ENCODE measurements at places on chromosomes 3 and 15.

DNA sequence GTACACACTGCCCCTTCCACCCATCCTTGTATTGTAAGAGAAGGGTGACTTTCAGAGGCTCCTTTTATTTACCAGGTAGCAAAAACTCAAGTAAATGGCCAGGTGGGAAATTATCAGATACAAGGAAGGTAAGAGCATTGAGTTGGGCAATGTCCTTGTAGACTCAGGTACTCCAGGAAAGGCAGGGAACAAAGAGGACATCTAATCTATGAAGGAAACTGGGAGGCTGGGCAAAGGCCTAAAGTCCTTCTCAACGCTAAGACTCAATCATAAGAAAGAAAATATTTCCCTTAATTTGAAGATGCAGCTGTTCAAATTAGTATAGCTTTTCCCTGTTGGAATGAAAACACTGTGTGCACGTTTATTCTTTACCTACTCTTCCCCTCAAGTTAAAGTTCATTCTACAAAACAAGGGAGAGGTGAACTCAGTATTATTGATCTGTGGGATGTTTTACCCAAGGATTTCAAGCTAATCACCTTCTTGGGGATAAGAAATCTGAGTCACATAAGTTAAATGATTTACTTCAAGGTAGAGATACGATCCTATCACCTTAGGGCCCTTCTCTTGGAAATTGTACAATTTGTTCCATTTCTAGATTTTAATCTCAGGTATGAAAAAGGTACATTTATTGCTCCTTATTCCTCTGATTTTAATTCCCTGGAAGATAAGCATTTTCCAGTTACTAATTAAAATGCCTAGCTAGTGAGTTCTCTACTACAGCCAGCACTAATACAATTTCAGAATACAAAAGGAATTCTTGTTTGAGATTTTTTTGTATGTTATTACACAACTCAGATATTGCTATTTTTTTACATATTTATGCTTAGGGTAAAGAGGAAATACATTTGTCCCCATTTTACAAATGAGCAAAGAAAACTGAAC is 80.6 kb downstream of the PLD1 start:
- DNase-seq: no peak

- no peak for DNase-seq
These were observed 726 bp upstream of the PROK2 start for GRCh38 chr3:71785532-71786216.

DNA sequence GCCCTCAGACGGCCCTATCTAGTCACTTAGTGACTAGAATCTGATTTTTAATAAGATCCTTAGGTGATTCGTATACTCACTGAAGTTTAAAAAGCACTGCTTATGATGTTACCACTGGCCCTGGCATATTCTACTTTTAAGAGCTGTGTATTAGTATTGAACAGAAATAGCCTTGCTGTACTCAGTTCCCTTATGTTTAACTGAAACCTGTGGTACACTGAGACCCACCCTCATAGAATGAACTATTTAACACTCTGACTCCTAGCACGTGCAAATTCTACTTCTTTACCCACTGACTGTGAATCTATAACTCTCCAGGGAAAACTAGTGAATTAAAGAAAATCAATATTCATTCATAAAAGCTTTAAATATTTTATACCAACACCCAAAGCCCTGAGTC is 108.9 kb downstream of the CCNL1 start:
- no peak for DNase-seq

- no peak for DNase-seq
These were observed 237.1 kb upstream of the CFAP20DC start for GRCh38 chr3:59286791-59287531.

DNA sequence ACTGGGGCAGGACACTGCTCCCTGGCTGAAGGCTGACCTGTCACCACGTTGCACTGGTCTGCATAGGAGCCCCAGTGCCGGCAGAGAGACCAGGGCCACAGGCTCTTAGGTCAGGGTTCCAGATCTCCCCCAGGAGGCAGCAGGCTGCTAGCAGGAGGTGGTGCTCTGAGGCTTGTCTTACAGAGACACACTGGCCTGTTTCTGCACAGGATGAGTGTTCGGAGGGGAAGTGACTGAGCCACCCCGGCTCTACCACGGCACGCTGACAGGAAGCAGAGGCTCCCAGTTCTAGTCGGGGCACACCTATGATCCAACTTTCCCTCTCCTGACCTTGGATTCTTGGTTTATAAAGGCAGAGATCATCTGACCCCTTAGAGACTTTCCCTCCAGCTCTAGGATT is 8.6 kb downstream of the FBXL22 start:
- DNase-seq: peak; percentile 39

DNA sequence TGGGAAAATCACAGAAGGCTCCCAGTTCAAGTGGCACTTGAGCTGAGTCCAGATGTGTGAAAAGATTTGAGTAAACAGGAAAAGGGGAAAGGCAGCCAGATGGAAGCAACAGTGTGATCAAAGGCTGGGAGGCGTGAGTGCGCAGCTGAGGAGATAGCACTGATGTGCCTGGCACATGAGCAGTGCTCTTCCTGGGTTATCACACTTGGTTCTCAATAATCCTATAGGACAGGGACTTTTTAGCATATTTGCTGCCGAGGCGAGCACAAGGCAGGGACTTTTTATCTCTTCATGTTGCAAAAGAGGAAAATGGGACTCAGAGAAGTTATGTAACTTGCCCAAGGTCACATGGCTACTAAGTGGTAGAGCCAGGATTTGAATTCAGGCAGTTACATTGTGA is 39.6 kb downstream of the CORO2B start:
- no peak for DNase-seq

GRCh38 chr3:194450341-194450740 is 36.5 kb downstream of the ATP13A3 start:
- no peak for DNase-seq

DNA sequence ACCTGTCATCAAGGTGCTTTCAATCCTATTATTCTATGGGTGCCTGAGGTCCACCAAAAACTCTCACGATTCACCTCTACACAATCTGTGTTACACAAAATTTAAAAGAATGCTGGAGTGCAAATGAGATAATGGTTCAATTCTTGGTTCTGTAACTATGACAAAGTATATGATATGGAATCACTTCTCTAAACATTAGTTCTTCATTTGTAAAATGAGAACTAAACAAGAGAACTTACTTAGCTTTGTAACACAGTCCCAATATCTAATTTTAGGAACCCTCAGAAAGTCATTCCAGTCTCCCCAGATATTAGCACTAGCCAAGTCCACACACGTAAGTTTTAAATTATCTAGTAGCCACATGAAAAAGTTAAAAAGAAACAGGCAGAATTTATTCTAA is 111.5 kb downstream of the TBL1XR1 start:
- no peak for DNase-seq

- no peak for DNase-seq
These were observed 38.1 kb downstream of the MFSD1 start for GRCh38 chr3:158839966-158840365.

GRCh38 chr15:64558460-64559179 is 98.2 kb downstream of the ZNF609 start:
- no peak for DNase-seq

DNA sequence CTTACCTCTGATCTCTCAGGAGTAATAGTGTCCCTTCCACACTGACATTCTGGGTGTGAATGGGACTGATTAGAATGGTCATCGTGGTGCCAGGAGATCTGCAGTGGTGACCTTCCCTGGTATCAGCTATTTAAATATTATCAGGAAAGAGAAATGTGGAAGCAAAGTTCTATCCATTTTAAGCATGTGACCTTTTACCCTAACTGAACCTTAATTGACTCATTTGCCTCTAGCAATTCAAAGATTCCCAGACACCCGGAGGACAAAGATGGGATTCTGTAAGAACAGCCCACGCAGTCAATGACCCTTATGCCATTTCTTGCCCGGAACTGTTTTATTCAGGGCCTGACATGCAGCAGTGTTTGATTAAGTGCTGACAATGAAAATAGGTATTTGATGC is 10.3 kb downstream of the LIPC start:
- no peak for DNase-seq

- no peak for DNase-seq
These were observed 63.9 kb downstream of the CHAC1 start for GRCh38 chr15:41017066-41017735.

GRCh38 chr3:193803288-193803687 is 210.3 kb downstream of the OPA1 start:
- DNase-seq: no peak

DNA sequence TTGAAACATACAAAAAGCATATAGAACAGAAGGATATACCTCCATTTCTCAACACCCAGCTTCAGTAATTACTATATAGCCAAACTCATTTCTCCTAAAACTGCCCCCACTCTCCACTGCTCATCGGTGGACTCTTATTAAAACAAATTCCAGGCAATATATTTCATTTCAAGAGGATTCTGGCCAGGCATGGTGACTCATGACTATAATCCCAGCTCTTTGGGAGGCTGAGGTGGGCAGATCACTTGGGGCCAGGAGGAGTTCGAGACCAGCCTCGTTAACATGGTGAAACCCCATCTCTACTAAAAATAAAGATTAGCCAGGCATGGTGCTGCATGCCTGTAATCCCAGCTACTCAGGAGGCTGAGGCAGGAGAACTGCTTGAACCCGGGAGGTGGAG is 40.9 kb downstream of the SNX4 start:
- no peak for DNase-seq

GRCh38 chr3:149917124-149917667 is 53.5 kb downstream of the PFN2 start:
- no peak for DNase-seq

DNA sequence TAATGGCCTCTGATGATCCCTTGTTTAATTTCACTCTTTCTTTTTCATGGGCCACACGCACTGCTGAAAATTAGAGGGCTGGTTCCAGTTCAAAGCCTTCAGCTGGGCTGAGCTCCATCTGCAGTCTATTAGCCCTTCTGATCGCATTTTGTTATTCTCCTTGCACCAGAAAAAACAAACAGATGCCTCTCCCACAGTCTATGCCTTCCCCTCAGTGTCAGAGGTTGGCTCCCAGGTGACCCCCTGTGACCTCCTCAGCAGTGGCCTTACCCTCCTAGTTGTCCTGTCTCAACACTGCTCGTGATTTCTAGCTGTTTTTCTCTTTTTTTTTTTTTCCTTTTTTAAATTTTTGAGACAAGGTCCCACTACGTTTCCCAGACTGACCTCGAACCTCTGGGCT is 77.1 kb upstream of the PRTG start:
- no peak for DNase-seq

- no peak for DNase-seq
These were observed 39.6 kb downstream of the VGLL3 start for GRCh38 chr3:86951322-86951721.

DNA sequence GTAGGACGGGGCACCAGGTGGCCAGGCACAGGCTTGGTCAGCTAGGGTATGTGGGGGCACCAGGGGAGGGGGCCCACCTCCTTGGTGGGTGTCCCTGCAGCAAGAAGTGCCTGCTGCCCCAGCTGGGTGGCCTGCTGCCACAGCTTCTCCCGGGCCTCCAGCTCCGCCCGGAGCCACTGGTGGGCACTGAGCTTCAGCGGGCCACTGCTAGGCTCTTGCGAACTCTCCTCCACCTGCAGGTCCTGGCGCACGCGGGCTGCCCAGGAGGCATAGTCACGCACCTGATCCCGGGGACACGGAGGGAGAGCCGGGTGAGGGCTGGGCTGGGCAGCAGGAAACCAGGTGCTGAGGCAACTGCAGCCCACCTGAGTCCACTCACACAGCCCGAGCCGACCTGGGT is 25.5 kb downstream of the SPTBN5 start:
- no peak for DNase-seq

DNA sequence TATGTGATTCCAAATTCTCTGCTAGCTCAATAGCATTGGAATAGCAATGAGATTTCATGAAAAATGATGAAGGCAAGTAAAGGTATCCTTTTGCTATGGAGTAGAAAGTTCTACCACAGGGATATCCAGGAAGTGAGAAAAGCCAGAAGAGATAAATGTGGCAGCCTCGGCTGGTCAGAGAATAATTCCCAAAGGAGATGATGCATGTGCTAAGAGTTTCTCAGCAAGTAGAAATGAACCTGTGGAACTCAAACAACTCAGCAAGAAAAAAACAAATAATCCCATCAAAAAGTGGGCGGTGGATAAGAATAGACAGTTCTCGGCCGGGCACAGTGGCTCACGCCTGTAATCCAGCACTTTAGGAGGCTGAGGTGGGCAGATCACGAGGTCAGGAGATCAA is 38.2 kb downstream of the ALS2CL start:
- DNase-seq: no peak

DNA sequence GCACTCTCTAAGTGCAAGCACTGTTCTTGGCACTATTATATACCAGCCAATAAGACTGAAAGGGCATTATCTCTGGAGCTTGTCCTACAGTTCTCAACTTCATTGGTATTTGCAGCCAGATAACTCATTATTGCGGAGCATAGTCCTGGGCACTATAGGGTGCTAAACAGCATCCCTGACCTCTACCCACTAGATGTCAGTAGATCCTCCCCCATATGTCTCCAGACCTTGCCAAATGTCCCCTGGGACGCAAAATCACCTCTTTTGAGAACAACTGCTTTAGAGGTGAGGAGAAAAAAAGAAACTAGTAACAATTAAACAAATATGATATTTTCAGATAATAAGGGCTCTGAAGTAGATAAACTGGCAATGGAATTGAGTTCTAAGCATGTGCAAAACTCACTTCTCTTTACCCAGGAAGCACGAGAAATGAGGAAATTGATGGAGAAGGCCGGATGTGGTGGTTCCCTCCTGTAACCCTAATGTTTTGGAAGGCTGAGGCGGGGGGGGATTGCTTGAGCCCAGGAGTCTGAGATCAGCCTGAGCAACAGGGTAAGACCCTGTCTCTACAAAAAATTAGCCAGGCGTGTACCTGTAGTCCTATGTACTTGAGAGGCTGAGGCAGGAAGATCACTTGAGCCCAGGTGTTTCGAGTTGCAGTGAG is 61.4 kb downstream of the FRMD4B start:
- DNase-seq: no peak

DNA sequence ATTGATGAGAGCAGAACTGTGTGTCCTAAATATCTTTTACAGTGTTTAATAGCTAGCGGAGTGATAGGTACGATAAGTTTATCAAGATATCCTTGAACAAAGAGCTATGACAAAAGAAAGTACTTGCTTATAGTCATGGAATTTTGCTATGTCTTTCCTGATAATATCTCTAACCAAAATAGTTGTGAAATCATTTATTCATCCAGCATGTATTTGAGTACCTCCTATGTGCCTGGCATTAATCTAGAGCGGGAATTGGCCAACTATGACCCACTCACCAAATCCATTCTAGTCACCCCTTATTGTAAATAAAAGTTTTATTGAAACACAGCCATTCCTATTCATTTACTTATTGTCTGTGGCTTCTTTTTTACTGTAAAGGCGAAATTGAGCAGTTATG is 46.6 kb downstream of the ZFAND6 start:
- no peak for DNase-seq

- DNase-seq: no peak
These were observed 84.9 kb downstream of the WWTR1 start for GRCh38 chr3:149572796-149573414.

DNA sequence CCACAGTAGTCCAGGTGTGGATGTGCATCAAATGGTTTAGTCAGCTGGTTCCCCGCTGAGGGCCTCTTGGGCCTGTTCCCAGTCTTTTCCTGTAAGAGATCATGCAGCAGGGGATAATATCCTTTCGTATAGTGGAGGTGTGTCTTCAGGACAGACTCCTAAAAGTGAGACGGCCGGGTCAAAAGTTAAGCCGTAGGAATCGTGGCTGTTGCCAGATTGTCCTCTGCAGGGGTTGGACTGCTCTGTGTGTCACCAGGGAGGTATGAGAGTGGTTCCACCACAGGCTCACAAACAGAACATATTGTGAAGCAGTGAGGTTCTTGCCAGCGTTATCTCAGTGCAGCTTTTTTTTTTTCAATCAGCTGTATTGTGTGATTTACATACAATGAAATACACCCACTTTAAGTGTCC is 95.0 kb downstream of the VGLL4 start:
- no peak for DNase-seq

GRCh38 chr3:119596398-119596797 is 1.3 kb upstream of the PLA1A start:
- no peak for DNase-seq

GRCh38 chr15:92383519-92384324 is 10.0 kb upstream of the ST8SIA2 start:
- no peak for DNase-seq
